Activated T-cell treated with anti-CD3 and anti-CD28 coated beads, Interleukin-2, amount 50 U/mL, for 72 hours (primary cell): ENCODE measurements at places on chromosomes 12 and 14.

DNA sequence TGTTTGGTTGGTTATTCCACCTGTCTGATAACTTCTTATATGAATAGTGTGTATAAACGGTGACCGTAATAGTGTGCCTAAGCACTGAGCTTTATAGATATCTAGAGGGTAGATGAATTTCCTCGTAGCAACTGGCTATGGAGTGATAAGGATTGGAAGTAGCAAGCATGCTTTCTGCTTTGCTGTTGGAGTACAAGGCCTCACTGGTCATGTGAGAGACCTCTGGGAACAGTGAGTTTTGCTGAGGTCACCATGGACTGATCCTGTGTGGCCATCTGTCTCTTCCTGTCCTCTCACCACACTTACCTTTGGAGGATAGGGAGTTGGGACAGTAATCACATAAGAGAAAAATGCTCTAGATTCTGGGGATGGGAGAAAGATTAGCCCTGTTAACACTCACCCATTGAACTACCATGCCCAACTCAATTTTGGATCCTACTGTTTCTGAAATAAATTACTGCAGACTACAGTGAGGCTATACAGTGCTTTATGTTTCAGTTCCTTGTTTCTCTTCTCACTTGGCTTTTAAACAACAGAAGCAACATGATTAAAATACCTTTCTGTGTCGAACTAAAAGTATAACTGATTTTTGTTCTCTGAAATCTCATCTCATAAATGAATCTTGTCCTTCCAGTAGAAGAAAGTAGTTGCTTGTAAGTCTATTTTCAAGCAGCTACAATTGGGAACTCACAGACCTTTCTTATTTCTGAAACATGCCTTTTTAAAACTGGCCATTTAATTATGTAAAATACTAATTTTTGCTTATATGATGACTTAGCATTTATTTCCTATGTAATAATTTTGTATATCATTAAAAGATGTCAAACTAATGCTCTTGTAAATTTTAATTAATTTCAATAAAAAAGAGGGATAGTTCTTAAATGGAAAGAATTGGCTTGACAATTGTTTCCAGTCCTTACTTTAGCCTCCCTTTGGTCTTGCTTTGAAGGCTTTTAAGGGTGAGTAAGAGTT is 8.3 kb downstream of the TMX1 start:
- DNase-seq = no peak

DNA sequence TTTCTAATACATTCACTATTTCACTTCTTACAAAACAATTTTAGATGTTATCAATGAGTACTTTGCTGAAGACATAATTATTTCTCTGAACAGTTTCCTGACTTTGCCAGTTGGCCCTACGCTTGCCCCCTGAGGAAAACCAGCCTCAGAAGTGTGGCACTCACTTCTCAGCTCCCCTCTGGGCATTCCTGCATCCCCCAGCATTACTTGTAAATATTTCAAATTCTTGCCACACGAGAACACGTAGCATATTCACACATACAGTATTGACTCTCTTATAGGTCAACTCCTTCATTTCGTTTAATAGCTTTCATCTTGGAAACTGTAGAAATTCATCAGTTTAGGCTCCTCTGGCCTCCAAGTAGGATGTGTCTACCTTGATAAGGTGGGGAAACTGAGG is 65.2 kb downstream of the OTX2 start:
- no peak for DNase-seq

DNA sequence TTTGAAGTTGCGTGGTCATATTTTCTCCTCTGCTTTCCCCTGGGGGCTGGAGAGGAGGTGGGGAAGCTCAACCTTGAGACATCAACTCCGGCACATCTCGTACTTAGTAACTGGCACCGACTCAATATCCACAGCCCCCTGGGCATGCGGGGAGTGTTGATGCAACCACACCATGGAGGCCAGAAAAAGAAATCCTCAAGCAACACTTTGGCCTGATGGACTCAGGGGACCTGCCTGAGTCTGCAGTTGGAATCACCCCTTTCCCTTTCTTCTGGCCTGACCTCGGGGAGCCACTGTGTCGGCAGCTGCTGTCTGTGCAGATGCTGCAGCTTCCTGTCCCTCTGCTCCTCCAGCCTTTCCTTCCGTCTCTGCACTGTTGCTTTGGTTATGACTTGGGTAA is 11.4 kb upstream of the AACS start:
- DNase-seq = no peak

GRCh38 chr12:43805149-43805859 is 813 bp downstream of the TWF1 start:
- DNase-seq = no peak

DNA sequence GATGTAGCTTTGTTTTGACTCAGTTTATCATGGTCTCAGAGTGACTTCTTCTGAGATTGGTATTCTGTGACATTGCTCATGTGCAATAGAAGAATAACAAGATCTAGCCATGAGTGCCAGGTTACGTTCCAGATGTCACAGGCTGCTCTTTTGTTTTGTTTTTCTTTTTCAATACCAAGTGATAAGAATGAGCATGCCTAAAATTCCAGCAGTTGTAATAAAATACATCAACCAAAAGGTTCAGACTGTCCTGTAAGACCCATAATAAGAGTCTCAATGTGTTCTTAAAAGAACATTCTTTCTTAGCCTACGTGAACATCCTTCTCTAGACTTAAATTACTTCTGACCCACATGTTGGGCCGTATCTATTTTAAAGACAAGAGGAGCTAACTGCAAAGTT is 669.2 kb downstream of the DIO2 start:
- no peak for DNase-seq

DNA sequence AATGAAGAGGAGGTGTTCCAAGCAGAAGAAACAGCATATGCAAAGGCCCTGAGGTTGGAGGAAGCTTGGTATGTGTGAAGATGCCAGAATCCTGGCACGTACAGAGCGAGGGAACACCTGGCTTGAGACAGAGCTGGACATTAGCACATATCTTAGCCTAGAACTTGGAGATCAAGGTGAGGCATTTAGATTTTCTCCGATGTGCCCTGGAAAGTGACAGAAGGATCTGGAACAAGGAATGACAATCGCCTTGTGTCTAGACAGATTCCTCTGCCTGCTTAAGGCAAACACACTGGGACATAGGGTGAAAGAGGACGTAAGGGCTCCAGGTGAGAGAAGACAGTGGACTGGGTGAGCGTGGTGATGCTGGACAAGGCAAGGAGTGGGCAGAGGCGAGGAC is 32.2 kb upstream of the NOS1 start:
- DNase-seq = no peak

- DNase-seq = no peak
Measured at GRCh38 chr12:26845057-26845666, 12.2 kb upstream of the ITPR2 start.
